ENCODE measurements at places on chromosomes 6 and 20.

GRCh38 chr6:20292905-20293304, 80.6 kb upstream of the MBOAT1 start:
- no peak for DNase-seq

DNA sequence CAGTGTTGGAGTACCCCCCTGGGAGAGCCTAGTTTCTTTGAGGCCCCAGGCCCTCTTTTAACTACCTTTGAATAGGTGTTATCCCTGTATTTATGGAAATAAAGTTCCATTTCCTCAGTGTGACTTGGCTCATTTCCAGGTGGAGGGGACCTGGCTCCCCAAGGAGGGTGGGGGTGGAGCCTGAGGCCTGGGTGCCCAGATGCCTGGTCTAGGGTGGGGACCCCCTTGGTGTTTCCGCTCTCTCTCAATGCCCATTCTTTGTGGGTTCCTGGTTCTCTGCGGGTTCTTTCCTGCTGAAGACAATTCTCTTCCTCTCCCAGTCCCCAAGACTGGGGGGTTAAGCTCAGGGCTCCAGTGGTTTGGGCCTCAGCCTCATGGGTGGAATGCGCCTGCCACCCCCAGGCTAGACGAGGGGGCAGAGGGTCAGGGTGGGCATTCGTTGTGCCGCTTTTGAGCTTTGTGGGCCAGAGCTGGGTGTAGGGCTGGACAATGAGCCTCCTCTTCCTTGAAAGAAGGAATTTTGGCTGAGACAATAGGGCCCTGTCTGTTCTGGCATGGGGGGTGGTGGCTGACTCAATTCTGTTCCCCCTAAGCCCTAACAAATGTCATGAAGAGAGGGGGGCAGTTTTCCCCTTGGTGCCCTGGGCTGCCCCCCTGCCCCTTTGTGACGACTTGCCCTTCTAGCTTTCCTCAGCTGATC, 686 bp upstream of the EGFL8 start:
- no peak for DNase-seq

DNA sequence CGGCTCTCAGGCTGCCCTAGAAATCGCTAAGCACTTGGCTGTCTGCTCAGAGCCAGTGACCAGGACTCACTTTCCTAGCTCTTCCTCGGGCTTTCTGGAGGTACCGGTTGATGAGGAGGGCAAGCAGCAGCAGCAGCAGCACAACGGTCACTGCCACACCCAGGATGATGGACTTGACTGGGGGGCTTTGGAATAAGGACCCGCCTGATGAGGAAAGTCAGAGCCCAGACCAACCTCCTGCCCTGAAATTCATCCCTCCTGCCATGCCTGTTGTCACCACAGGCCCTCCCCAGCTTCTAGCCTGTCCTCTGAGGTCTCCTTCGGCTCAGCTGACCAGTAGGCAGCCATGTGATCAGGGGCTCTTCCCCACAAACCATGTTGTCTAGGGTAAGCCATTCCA, 16.2 kb downstream of the TREML2 start:
- DNase-seq, result no peak

DNA sequence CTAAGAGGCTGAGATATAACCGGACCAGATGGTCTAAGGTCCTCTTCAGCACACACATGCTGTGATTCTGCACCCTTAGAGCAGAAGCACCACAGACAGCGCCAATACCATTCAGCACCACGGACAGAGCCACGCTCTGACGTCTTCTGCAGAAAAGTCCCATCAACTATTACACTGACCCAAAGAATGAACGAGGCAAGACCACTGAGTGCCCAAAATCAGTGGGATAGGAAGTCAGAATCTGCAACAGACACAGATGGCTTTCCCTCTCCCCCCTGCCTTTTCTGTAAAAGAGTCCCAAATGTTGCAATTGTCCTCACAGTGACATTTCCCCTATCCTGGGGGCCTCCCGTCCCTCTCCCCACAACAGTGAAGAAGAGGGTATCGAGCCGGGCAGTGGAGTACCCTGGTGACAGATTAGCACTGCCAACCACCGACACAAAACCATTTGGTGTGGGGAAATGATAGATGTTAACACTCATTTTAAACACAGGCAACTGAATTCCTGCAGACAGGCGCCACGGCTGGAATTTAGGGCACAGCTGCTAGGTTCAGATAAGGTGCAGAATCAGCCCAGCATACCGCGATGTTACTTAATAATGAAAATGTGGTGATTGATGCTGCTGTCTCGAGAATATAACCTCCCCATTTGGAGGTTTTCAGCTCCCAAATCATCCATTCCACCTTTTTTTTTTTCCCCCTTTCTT, 66.6 kb upstream of the CTNNBL1 start:
- DNase-seq, result peak; percentile 30

DNA sequence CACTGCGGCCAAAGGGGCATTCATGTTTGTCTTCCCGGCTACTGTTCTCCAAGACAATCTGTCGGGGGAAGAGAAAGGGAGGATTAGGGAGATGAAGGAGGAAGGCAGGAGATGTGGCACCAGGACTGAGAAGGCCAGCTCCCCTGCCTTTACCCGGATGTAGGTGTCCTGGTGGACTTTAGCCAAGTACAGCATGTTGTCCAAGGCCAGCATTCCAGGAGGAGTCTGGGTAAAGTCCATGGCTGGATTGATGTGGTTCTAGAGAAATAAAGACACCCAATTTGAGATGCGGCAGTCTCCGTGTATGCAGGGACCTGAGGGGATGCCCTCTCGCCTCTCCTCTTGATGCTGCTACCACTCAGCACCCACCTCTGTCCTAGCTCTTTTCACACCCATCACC, 32.0 kb downstream of the ELMO2 start:
- no peak for DNase-seq

DNA sequence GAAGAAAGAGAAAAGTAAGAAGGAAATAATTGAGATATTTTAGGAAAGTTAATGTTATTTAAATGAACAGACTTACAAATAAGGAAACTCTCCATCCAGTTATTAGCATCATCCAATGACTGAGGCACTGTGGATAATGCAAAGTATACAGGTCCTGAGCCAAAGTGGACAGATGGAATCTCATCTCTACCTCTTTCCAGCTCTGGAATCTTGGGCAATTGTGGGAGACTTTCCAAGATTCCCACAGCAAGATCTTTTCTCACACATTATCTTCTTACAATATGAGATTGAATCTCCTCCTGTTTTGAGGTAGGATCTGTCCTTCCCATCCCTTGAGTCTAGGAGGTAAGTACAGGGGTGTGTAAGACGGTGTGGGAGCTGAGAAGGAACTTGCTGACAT, 28.9 kb downstream of the HTR1E start:
- no peak for DNase-seq

GRCh38 chr6:140385679-140386078, 1011.2 kb upstream of the CITED2 start:
- DNase-seq, result no peak

GRCh38 chr6:11097476-11097875, 3.8 kb downstream of the SMIM13 start:
- DNase-seq, result no peak

DNA sequence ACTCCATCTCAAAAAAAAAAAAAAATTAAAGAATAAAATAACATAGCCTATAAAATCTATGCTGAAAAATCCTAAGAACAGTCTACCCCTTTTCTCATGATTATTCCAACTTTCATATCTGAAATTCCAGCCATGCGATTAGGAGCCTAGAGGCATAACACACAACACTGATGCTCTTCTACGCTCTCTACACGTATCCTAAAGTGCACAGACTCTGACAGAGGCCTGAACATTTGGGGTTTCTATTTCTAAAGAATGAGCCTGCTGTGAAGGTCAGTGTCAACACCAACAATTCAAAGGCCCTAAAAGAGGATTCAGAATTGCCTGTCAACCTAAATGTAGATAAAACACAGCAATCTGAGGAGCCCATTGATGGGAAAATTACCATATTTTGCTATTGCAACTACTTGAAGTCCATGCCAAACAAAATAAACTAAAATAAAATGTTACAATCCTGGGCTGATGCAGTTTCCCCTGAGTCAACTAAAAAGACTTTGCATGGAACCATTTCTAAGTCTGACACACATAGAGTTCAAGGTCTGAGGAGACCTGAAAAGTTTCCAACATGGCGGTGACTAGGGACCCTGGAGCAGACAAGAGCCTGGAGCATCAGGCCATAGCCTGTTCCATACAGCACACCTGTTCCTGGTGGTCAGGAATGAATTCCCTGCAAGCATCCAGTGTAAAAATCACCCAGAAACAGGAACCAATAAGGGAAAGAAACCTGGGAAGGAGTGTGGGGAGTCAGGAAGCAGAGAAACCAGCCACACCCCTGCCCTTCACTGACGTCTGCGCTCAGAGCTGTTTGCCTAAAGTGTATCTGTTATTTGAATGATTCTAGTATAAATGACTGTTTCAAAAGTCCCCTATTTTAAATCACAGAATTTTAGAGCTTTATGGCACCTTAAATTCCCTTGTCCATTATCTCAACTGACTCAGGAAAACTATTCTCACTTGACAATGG, 11.8 kb downstream of the NINL start:
- no peak for DNase-seq

- DNase-seq, result no peak
Observed at GRCh38 chr6:90025523-90026061, 131.3 kb downstream of the GJA10 start.

- no peak for DNase-seq
Observed at GRCh38 chr6:11586117-11586516, 48.6 kb downstream of the TMEM170B start.

DNA sequence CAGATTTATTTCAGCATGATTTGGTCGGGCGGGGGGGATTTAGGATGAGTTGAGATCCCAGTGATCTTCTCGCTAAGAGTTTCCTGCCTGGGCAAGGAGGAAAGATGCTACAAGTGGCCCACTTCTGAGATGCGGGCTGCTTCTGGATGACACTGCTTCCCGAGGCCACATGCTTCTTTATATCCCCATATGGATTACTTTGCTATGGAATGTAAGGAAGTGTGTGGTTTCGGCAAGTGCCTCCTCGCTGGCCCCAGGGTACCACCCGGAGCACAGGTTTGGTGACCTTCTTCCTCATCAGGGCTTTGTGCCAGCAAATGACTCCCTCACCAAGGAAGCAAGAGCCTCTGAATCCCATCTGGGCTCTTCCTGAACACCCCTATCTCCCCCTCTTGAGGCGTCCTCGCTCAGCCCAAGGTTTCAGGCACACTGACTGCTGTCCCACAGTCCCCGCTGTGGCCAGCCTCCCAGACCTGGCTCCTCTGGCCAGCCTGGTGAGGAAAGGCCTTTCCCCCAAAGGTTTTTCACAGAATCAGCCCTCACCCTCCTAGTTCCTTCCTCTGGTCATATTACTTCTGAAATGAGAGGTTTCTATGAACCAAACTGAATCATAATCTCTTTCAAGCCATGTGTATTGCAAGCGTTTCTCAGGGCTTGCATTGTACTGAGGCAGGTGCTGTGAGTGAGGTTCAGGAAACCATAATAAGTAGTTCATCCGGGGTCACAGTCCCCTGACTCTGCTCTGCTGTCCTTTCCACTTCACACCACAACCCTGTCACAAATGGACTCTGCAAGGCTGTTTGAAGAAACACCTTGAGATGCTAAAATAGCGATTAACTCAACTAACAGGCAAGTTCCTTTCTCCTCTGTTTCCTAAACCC, 41.7 kb upstream of the IL17A start:
- no peak for DNase-seq

- no peak for DNase-seq
Observed at GRCh38 chr20:50721881-50722281, 9.5 kb upstream of the PARD6B start.

GRCh38 chr6:134517145-134517658, 199.3 kb upstream of the SGK1 start:
- DNase-seq, result no peak

GRCh38 chr6:124869416-124869815, 92.8 kb upstream of the RNF217 start:
- DNase-seq, result no peak

- no peak for DNase-seq
Observed at GRCh38 chr6:164015088-164015484, 600.6 kb downstream of the QKI start.

DNA sequence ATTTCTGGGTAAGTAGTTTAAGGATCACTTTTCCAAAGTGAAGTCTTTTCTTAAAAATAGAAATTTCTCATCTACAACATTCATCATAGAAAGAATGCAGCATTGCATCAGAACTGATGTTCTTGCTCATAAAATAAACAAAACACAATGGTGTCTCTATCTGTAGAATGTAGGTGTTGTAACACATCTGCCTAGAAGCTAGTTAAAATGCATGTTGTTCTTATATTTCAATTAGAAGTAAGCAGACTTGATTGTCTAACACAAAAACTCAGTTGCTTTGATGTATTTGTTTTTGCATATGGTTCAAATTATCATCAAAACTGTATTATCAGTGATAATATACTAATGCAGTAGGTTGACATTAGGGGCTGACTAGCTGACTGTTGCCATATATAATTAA, 654.7 kb upstream of the FLRT3 start:
- no peak for DNase-seq

- DNase-seq, result no peak
Observed at GRCh38 chr6:98560418-98560817, 274.0 kb upstream of the POU3F2 start.

DNA sequence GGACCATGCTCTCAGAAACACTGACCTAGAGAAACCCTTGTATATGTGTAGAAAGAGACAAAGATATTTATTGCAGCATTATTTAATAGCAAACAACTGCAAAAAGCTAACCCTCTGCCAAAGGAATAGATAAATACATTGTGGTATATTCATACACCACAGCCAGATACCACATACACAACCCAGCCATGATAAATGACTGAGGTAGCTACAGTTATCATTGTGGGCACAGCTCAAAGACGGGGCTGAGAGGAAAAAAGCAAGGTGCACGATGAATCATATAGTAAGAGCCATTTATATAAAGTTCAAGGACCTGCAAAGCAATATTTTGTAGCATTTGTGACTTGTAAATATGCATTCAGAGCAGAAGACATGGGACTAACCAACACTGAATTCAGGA, 30.8 kb downstream of the RSPO4 start:
- DNase-seq, result no peak

Data from CD4-positive, alpha-beta T cell (primary cell).